ENCODE measurements at places on chromosomes 5 and 9. TPM values are rescaled to one million over a fixed set of nuclear protein-coding genes. Genes with fewer than 3 reads are reported as not detected.

The SH2D3C gene
- 1.1 TPM for total RNA-seq

The THBS4 gene
- total RNA-seq: 1.3 TPM

The SSNA1 gene
- 73.2 TPM for total RNA-seq

The PCDHB12 gene
- 0.25 TPM for total RNA-seq

The RASEF gene
- 0.06 TPM for total RNA-seq

The NIPAL4 gene
- not detected for total RNA-seq

The MSX2 gene
- 0.50 TPM for total RNA-seq

The IL17B gene
- total RNA-seq: not detected

The ANKDD1B gene
- total RNA-seq: 1.3 TPM

The PCDHGB2 gene
- 5.9 TPM for total RNA-seq

The C9orf152 gene
- total RNA-seq: not detected

The KIF12 gene
- not detected for total RNA-seq

The STPG3 gene
- total RNA-seq: not detected

The ROR2 gene
- 0.13 TPM for total RNA-seq

The TMEM232 gene
- 5.9 TPM for total RNA-seq

The PCDHB14 gene
- 1.1 TPM for total RNA-seq

The DMGDH gene
- 1.7 TPM for total RNA-seq

The SLC27A4 gene
- total RNA-seq: 18.6 TPM

The MYOZ3 gene
- total RNA-seq: 0.40 TPM

The PTGR1 gene
- total RNA-seq: 62.7 TPM

The BSPRY gene
- total RNA-seq: not detected

The EHMT1 gene
- total RNA-seq: 43.9 TPM

The SPINK6 gene
- not detected for total RNA-seq
